NCI-H1930 (cell line): ENCODE measurements at places on chromosomes 5 and 9.

DNA sequence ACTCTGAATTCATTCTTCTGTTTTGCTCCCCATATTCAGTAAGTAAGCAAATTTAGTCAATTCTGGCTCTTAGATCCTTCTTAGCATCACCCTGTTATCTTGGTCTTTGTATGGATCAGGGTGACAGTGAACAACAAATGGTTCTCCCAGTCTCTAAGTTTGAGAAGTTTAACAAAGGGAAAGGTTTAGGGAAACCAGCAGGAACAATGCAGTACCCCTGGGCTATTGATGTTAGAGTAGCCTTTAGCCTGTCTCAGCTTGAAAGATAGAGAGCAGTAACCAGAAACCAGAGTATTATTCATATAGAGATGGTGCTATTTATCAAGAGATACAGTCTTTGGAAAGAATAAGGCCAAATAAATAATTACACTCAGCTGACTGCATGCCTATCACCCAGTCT is 241.8 kb downstream of the CDH12 start:
- no peak for DNase-seq

- no peak for DNase-seq
These were observed 34.4 kb downstream of the SNX18 start for GRCh38 chr5:54551926-54552325.

GRCh38 chr5:141490271-141490670 is 1.4 kb downstream of the PCDHGC5 start:
- DNase-seq = no peak

- no peak for DNase-seq
These were observed 243.7 kb downstream of the SEMA5A start for GRCh38 chr5:9302218-9302617.

- no peak for DNase-seq
These were observed 58.7 kb upstream of the PTPN3 start for GRCh38 chr9:109556786-109557185.

DNA sequence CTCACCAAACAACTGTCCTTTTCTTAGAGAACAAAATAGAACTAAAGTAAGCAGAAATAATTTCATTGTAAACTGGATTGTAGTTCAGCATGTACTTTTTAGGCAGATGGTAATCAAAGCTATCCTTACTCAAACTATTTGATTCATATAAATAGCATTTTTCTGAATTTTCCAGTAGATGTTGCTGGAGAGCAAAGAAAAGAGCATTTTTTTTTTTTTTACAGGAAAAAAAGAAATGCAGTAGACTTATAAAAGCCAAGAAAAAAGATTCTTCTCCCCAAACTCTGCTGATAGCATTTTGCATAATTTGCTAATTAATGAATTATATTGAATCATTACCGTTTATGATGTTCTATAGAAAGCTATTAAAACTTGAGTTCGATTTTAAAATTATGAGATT is 715.3 kb upstream of the WWC1 start:
- no peak for DNase-seq

- DNase-seq = no peak
These were observed 1.8 kb downstream of the AUH start for GRCh38 chr9:91359734-91360470.

- DNase-seq = no peak
These were observed 289.8 kb upstream of the GRAMD2B start for GRCh38 chr5:126133424-126133823.

DNA sequence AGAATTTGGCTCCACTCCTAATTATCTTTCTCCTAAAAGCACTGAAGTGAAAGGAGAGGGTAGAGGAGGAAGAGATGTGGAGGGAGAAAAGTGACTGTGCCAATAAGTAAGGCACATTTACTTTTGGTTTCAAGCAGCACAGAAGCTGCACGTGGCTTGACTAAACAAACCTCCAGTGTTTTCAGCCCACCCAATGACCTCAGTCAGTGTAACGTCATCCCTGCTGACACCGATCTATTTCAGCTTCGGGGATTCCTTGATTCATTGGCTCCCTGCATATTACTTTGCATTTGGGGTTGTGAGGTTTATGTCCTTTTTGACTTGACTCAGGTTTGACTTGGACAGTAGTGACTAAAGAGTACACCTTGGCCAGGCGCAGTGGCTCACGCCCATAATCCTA is 35.6 kb upstream of the NIM1K start:
- DNase-seq = no peak

DNA sequence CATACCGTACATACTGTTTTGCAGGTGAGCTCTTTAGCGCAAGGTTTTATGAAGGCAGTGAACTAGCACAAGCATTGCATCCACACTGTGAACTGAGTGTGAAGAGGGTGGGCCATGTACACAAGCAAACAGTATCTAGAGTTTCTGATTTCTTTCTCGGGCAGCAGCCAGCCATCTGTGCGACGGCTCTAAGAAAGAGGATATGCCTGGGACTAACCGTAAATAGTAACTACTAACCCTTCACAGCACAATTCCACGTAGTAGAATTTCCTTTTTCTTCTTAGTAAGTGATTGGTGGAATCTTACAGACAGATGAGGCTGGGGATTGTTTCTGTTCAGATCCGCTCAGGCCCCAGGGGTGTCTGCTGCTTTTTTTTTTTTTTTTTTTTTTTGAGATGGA is 89.0 kb downstream of the DRD1 start:
- no peak for DNase-seq

GRCh38 chr5:107538331-107538730 is 132.4 kb downstream of the EFNA5 start:
- DNase-seq = no peak

GRCh38 chr5:136145030-136145429 is 12.4 kb downstream of the SMAD5 start:
- DNase-seq = no peak

GRCh38 chr5:179295778-179296149 is 49.5 kb downstream of the ADAMTS2 start:
- DNase-seq = no peak

GRCh38 chr9:4590430-4591122 is 71.5 kb upstream of the PLPP6 start:
- no peak for DNase-seq

GRCh38 chr5:173163219-173163618 is 18.9 kb downstream of the BNIP1 start:
- no peak for DNase-seq

- no peak for DNase-seq
These were observed 24.4 kb upstream of the ZNF366 start for GRCh38 chr5:72531496-72532190.

GRCh38 chr5:150561192-150561512 is 53.2 kb downstream of the NDST1 start:
- no peak for DNase-seq

DNA sequence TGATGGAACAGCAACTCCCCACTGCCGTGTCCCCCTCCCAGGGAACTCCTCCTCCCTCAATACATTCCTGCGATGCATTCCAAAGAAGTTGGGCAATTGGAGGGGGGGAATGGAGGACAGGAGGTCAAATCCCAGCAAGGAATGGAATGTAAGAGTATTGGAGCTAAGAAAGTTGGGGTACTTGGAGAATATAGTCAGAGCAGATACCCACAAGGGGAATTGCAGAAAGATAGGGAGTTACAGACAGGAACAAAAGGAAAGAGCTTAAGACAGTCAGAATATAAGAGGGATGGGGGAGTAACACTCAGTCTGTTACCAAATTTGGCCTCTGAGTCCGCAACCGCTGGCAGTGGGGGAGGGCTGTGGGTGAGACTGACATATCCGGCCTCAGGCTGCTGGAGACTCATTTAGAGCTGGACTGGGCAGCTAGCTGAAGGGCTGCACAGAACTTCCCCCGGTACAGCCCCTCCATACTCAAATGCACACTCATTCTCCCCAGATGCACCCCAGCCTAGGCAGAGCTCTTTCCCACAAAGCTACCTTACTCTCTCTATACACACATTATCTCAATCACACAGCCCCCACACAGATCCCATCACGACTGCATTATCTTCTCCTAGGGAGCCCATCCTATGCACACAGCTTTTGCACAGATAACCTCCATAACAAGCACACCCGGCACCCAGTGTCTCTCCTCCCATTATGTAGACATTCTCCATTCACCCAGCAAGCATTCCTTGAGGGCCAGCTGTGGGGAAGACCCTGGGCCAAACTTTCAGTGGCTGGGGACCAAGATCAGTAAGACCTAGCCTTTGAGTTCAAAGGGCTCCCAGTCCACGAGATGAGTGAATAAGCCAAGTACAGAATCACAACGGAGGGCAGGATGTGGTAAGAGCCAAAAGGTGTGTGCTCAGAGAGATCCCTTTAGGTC is 3.7 kb downstream of the TLN1 start:
- no peak for DNase-seq

DNA sequence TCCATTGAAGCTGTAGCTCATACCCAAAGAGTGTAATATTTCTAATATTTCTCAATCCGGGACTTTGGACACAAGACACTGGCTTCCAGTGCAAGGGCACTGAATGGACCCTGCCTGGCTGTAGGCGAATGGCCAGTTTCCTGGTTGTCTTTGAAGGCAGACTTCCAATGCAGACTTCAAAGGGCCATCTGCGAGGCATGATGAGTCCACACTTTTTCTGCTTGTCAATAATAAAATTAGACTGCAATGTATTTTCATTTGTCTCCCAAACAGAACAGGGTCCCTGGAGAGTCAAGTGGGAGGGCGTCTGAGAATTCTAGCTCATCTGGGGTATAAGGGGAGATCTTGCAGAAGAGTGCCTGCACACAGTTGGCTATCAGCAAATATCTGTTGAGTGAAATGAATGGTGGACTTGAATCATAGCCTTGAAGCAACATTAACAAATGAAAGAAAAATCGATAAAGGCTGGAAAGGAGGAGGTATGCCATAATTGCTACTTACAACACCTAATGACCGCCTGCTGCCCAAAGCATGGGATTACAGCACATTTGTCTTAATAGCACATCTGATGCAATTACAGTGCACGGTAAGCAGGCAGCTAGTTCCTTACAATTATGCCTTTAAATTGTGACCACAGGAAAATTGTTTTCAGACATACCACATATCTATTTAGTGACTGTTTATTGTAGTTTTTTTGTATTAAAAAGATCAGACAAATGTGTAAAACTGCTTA is 137.5 kb downstream of the ARHGEF28 start:
- DNase-seq = peak; percentile 29

GRCh38 chr5:175597718-175598117 is 60.2 kb upstream of the HRH2 start:
- no peak for DNase-seq

GRCh38 chr9:84969084-84969483 is 299.6 kb downstream of the NTRK2 start:
- no peak for DNase-seq

- DNase-seq = peak; percentile 83
These were observed 159.3 kb downstream of the TMC1 start for GRCh38 chr9:72680593-72681282.

- no peak for DNase-seq
These were observed 219.8 kb downstream of the ARL15 start for GRCh38 chr5:54090495-54091120.

DNA sequence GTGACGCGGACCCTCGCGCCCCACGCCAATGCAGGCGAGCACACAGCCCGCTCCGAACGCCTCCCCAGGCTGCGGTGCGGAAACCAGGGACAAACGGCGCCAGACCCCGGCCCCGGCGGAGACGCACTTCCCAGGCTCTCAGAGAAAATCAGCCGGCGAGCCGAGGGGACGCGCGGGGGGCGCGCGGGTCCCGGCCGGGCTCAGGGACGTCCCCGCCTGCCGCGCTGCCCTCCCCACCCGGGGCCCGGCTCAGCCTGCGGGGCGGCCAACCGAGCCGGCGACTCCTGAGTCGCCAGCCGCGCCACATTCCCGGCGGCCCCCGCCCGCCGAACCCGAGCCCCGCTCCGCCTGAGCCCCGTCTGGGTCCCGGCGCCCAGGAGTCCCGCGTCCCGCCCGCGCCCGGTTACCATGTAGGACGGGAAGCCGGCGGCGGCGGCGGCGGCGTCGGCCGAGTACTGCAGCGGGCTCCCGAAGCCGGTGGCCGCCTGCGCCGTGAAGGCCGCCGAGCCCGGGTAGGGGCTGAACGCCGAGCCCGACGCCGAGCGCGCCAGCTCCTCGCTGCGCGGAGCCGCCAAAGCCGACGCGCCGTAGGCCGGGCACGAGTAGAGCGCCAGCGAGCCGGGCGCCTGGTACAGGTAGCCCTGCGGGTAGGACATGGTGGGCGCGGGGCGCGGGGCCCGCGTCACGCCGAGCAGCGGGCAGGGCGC is 566 bp downstream of the IRX2 start:
- DNase-seq = no peak

DNA sequence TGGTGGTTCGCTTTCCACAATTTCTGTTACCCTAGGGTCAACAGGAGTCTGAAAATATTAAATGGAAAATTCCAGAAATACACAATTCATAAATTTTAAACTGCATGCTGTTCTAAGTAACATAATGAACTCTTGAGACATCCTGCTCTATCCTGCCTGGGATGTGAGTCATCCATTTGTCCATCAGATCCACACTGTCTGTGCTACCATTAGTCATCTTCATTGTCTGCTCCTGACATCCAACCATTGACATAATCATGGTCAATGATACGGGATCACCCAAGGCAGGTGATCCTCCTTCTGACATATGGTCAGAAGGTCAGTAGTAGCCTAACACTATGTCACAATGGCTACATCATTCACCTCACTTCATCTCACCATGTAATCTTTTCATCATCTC is 276.7 kb upstream of the KIF2A start:
- no peak for DNase-seq

GRCh38 chr5:76204191-76204590 is 121.0 kb downstream of the SV2C start:
- no peak for DNase-seq

DNA sequence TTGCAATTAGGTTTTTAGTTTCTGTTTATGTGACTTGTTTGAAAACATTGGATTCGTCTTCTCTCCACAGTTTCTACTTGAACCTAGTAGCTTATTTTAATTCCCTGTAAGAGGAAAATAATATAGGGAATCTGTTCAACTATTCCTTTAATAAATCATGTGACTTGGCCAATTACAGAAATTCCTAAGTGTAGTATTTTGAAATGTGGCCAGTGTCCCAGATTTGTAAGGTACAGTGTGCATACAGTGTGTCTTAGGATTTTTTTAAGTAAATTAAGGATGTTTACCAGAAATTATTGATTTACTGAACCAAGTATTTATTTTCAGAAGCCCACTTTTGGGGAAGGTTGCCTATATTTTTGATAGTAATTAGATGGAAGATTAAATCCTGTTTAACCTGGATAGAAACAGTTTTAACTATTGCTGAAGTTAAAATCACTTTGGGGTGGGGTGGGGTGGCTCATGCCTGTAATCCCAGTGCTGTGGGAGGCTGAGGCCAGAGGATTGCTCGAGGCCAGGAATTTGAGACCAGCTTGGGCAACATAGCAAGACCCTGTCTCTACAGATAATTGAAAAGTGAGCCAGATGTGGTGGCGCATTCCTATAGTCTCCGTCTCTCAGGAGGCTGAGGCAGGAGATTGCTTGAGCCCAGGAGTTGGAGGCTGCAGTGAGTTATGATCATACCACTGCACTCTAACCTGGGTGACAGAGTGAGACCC is 36.9 kb downstream of the G3BP1 start:
- DNase-seq = no peak
